GM12878 (cell line): ENCODE measurements at places on chromosomes 6 and 20.

DNA sequence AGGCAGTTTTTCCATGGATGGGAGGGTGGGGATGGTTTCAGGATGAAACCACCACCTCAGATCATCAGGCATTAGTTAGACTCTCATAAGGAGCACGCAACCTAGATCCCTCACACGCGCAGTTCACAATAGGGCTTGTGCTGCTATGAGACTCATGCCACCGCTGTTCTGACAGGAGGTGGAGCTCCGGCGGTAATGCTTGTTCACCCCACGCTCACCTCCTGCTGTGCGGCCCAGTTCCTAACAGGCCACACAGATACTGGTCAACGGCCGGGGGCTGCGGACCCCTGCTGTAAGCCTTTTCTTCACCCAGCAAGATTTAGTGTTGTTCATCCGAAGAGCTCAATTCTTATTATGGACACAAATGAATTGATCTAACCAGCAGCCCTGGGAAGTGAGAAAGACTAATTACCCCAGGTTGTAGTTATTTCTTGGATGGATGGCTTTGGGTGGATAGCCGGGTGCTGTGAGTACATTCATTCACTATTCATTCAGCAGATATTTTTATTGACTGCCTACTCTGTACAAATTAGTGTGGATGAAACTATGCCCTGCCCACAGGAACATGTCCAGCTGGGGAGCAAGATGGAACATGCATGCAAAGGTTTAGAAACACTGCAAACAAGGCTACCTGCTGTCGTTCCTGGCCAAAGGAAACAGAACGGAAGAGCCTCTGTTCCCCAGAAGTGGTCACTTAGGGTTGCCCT is 57.2 kb downstream of the RIOK1 start:
- no peak for DNase-seq

- DNase-seq: no peak
Measured at GRCh38 chr6:40075056-40075590, 140.9 kb upstream of the MOCS1 start.

GRCh38 chr6:144150710-144151657 is 667 bp downstream of the STX11 start:
- peak; percentile 88 for DNase-seq

DNA sequence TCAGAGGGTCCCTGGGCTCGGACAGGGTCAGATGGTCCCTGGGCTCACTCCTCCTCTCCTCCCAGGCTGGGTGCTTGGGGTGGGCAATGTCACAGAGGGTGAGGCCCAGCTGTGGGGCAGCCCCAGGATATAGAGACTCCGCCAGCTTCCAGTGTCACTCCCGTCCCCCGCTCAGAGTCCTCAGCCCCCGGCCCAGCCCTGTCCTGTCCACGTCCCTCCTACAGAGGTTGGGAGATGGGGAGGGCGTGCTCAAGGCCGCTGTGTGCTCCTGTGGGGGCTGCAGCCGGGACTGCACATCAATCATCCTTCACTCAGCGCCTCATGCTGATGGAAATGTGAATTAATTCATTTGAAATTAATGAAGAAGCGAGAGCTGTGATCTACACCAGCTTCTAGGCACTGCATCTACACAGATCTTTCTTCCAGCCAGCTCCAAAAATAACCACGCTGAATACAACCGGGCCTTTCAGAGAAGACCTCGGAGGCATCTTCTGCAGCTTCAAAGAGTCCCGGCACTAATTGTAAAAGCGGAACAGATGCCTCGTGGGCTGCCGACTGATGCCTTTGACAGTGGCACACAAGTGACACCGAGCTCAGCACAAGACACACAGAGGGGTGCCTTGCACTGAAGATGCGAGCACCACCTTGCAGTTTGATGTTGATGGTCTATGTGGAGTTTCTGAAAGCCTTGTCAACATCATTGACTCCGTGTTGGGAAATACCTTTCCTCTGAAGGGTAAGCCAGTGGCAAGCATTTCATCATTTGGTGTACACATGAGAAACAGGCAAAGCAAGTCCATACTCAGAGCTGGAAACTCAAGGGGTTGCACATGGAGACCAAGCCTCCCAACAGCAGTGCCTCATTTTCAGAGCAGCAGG is 39.3 kb downstream of the DACT2 start:
- DNase-seq: no peak

GRCh38 chr6:157151989-157152388 is 171.3 kb downstream of the TMEM242 start:
- no peak for DNase-seq

GRCh38 chr6:29153083-29153482 is 17.6 kb upstream of the OR2J2 start:
- DNase-seq: no peak

DNA sequence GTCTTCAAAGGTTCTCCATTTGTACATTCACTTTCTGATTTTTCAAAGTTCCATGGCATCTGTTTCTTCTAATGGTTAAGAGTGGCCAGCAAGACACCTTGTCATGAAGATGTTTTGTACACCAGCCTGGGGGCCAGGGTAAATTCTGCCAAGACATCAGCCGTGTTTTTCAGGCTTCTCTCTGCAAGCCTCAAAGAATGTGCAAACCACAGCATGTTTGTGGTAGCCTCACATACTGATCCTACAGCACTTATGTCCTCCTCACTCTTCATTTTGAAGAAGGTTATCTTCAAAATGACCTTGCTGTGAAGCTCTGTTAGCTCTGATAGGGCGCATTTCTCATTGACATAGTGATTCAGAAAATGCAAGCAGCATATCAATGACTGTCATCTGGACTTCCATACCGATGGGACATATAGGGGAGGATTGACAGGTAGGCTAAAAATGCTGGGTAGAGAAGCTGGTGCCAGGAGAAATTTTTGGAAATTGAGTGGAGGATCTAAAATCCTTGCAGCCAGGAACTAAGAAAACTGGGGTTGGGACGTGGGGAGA is 59.3 kb upstream of the SPTLC3 start:
- no peak for DNase-seq

DNA sequence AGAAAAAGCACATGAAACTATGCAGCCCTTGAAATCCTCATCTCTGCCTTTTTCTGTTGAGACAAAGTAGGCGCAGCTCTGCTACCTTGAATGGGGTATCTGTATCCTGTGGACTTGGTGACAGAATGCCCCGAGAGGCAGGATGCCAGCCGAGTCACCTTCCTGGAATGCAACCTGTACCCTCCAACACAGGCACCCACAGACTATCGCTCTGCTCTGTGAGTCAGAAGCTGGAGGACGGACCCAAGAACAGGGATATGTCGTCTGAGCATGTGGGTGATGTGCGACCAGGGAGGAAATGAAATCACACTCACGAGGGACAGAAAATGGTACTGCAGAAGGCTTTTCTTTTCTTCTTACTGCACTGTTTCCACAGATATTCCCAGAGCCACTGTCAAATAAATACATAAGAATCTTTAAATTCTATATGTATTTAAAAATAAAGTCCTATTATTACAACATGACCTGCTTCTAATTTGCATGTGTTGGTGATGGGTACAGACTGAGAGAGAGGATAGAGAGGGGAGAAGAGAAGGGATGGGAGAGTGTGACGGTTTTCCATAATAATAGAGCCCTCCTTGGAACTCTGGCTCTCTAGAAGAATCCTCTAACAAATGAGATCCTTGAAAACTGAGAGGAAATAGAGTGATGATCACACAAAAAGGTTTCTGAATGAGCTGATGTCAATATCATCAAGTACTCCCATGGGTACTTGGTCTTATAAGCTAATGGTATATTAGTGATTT is 308.1 kb downstream of the FOXC1 start:
- DNase-seq: no peak

DNA sequence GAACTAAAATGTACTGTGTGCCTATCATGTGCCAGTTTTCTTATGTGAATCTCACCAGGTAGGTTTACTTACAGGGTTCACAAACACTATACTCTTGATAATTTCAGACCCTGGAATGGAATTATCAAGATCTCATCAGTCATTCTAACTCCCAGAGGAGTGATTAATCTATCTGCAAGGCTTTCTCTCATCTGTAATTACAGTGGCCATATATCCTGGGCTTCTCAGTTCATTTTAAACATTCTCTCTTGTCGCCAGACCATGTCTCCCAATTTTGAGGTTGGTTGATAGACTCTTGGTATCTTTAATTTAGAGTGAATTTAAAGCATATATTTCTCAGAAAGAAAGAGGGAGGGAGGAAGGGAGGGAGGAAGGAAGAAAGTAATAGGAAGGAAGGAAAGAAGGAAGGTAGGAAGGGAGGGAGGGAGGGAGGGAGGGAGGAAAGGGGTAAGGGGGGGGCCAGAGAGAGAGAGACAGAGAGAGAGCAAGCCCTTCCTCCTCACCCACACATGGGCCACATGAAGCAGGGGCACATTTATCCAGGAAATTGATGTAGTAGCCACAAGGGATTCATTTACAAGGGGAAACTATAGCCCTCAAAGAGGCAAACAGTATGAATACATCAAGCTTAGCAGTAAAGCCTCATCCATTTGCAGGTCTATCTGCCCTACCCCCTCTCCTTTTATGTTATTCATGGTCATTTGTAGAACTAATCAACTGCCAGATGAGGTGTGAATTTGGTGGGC is 25.8 kb upstream of the NRSN1 start:
- DNase-seq: no peak

DNA sequence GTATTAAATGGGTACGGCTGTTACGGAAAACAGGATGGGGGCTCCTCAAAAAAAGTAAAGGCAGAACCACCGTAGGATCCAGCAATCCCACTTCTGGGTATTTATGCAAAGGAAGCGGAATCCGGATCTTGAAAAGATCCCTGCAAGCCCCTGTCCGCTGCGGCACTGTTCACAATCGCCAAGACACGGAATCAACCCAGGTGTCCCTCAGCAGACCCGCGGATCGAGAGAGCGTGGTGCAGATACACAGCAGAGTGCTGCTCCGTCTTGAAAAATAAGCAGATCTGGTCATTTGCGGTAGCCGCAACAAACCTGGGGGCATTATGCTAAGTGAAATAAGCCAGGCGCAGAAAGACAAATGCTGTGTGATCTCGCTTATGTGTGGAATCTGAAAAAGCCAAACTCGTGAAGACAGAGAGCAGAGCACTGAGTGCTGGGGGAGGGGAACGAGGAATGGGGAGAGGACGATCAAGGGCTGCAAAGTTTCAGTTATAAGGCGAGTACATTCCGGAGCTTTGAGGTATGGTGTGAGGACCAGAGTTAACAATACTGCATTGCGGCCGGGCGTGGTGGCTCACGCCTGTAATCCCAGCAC is 41.3 kb downstream of the NTSR1 start:
- no peak for DNase-seq

DNA sequence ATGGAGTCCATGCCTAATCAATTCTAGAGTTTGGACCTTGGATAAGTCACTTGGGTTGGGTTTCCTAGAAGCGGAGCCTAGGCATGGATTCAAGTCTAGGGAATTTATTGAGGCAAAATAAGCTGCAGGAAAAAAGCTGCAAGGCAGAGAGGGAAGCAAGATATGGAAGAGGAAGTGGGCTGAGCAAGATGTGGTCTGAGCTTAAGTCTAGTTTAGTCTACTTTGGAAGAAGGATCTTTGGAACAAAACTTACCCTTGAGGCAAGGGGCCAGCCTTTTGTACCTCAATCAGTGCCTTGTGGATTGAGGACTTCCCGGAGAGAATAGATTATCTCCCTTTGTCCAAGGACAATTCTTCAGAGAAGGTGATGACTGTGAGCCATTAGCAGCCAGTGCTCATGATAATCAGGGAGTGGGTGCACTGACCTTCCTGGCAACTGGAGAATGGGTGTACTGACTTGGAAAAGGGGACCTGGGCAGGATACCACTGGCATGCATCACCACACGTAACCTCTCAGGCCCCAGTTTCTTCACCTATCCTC is 10.9 kb downstream of the ZSCAN9 start:
- DNase-seq: no peak

GRCh38 chr20:56453352-56453751 is 15.1 kb upstream of the RTF2 start:
- DNase-seq: no peak

- no peak for DNase-seq
Measured at GRCh38 chr20:17161673-17162481, 65.0 kb upstream of the PCSK2 start.

- DNase-seq: peak; percentile 76
Measured at GRCh38 chr20:46117704-46118467, at the start of gene CD40. CD40 (plus strand) TSS chr20:46118314; CDS start chr20:46118344, 30 bp downstream.

- DNase-seq: no peak
Measured at GRCh38 chr6:55184782-55185530, 10.6 kb downstream of the HCRTR2 start.

DNA sequence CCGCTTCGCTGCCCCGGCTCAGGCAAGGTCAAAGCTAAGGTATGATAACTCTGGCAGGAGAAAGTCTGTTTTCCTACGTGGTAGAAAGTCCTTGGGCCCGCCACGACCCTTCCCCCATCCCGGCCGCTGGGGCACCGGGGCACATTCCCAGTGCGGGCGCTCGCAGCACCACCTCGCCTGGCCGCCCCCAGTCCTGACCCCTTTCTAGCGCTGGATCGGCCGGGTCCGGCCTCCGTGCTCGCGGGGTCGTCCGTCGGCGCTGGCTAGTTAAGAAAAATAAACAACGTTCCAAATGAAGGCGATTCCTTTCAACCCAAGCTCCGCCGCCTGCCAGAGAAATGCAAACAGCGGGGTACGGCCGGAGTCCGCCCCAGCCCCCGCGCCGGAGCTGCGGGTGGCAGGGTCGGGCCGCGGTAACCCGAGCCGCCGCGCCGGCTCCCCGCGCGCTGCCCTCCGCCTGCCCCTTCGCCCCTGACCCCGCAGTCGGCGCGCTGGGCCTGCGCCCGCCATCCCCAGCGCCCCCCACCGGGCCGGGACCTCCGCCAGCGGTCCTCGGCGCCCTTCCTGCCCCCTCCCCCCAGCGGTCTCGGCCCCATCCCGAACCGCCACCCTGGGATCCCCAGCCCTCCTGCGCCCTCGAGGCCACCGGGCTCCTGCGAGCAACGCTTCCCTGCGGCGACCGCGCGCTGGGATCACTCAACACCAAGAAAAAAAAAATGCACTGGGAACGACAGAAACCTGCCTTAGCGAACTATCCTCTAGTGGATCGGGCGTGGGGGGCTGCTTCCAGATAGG is 37.6 kb downstream of the NCR2 start:
- no peak for DNase-seq

GRCh38 chr20:48209102-48209501 is 423.8 kb upstream of the SULF2 start:
- DNase-seq: no peak

DNA sequence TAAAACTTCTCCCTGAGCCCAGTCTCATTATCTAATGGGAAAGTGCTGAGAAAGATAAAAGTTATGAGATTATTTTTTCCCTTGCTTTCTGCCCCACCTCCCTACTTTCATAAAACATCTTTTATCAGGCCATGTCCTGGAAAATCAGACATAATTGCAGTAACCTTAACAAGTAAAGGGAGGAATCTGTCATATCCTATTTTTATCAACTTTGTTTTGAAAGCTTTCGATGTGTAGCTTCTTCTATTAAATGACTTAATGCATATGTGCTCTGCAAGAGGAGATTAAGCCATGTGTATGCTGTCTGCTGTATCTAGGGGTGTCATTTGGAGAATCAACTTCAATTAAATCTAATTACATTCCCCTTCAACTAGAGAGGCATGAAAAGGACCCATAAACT is 408.9 kb downstream of the CBLN4 start:
- no peak for DNase-seq

DNA sequence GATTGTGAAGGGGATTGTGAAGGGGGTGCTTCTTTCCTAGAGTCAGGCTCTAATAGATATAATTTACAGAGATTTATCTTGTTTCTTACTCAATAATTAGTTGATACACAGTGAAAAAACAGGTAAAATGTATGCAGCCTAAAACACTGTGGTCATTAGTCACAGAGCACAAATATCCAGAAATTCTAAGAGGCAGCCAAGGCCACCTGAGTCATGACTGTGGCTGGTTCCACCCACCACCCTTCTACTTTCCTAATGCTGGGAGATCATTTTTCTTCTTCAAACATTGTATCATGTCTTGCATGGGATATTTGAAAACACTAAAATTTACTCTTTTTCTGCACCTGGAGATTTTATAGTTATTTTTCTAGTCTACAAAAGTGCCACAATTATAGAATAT is 181.6 kb downstream of the OTOR start:
- no peak for DNase-seq
